ENCODE measurements at places on chromosomes 5 and 9. TPM values are rescaled to one million over a fixed set of nuclear protein-coding genes. Genes with fewer than 3 reads are reported as not detected.

GLRA1 gene
- total RNA-seq = not detected

TNPO1 gene
- total RNA-seq = 708 TPM

TCF7 gene
- 0.57 TPM for total RNA-seq

GDNF gene
- not detected for total RNA-seq

FGFR4 gene
- 4.2 TPM for total RNA-seq

PCDHB10 gene
- total RNA-seq = 0.22 TPM

SPINK6 gene
- not detected for total RNA-seq

EGFLAM gene
- total RNA-seq = 1.7 TPM

KIF20A gene
- 63.7 TPM for total RNA-seq

FOXD4L4 gene
- total RNA-seq = 0.29 TPM

OR1J2 gene
- total RNA-seq = not detected

RALGPS1 gene
- total RNA-seq = 3.7 TPM

SOHLH1 gene
- not detected for total RNA-seq

SOX30 gene
- not detected for total RNA-seq

HK3 gene
- total RNA-seq = not detected

SLC6A18 gene
- not detected for total RNA-seq

PRR16 gene
- 0.66 TPM for total RNA-seq

SLIT3 gene
- 0.13 TPM for total RNA-seq

SCGB3A2 gene
- total RNA-seq = not detected

ARHGEF39 gene
- total RNA-seq = 1.5 TPM

IGFBPL1 gene
- 0.29 TPM for total RNA-seq

CEL gene
- 0.14 TPM for total RNA-seq

CAMLG gene
- 33.6 TPM for total RNA-seq

CYLC2 gene
- not detected for total RNA-seq

DIPK1B gene
- total RNA-seq = 121 TPM

ZNF454 gene
- total RNA-seq = 1.3 TPM

SMIM33 gene
- total RNA-seq = 0.13 TPM

PANK3 gene
- 85.9 TPM for total RNA-seq

MLANA gene
- total RNA-seq = not detected

MIGA2 gene
- 18.2 TPM for total RNA-seq

PCDHA6 gene
- 0.13 TPM for total RNA-seq

TBC1D13 gene
- total RNA-seq = 22.1 TPM

SPATA24 gene
- 6.4 TPM for total RNA-seq

CNTNAP3 gene
- 90.7 TPM for total RNA-seq
